AML-193 (cell line): ENCODE measurements at places on chromosomes 11 and 22.

- no peak for DNase-seq
Observed at GRCh38 chr22:23104187-23104971, 34.1 kb downstream of the GNAZ start.

GRCh38 chr11:36702330-36703054 lies 104.5 kb upstream of the RAG2 start:
- peak; percentile 44 for DNase-seq

DNA sequence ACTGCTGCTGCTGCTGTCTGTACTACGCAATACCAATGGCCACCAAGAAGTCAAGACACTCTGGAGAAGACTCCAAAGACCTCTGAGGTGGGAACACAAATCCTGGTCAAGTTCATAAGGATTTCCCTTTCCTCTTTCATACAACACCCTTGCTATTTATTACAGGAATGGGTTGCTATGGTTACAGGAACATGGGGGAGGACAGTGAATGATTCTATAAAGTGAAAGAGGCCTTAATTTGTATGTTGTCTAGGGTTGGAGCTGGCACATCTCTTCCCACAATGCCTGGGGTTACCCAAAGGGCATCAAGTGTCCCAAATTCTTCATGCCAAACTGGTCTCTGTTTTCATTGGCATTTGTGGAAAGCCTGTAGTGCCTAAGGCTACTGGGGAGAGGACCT lies 11.4 kb upstream of the SEC14L3 start:
- DNase-seq: no peak

- no peak for DNase-seq
Observed at GRCh38 chr11:44916331-44916730, 34.4 kb downstream of the TP53I11 start.

- DNase-seq: no peak
Observed at GRCh38 chr22:27241430-27242321, 559.9 kb downstream of the MN1 start.

GRCh38 chr11:57219021-57219627 lies 17.9 kb downstream of the APLNR start:
- DNase-seq: peak; percentile 35
